Ascending aorta (tissue), 2 donors: ENCODE measurements at places on chromosomes 7 and 10.
A peak's percentile ranks its signal among the peaks of the same experiment; 100 is the strongest.

- H3K4me3 ChIP-seq = no peak overlapping the region
- DNase-seq = no peak
- no peak overlapping the region for H3K27ac ChIP-seq
- no peaks in the 10 kb centered on the region for H3K36me3 ChIP-seq
- H3K4me1 ChIP-seq = no peaks in the 10 kb centered on the region
- H3K27me3 ChIP-seq = no peaks in the 10 kb centered on the region
These were observed 347.2 kb upstream of the KCND2 start for GRCh38 chr7:119925581-119926289.

- H3K27ac ChIP-seq = no peak overlapping the region
- no peak overlapping the region for H3K4me3 ChIP-seq
These were observed 7.5 kb downstream of the CPA1 start for GRCh38 chr7:130387628-130388403.

GRCh38 chr7:100489121-100489520, 5.4 kb downstream of the NYAP1 start:
- no peaks in the 10 kb centered on the region for H3K4me1 ChIP-seq
- H3K36me3 ChIP-seq = no peaks in the 10 kb centered on the region
- H3K4me3 ChIP-seq = no peak overlapping the region
- no peak overlapping the region for H3K27ac ChIP-seq
- DNase-seq = no peak
- no peaks in the 10 kb centered on the region for H3K27me3 ChIP-seq

GRCh38 chr10:114957122-114957521, 19.1 kb downstream of the TRUB1 start:
- no peaks in the 10 kb centered on the region for H3K4me1 ChIP-seq
- H3K27ac ChIP-seq = no peak overlapping the region
- H3K27me3 ChIP-seq = no peaks in the 10 kb centered on the region
- no peaks in the 10 kb centered on the region for H3K36me3 ChIP-seq
- DNase-seq = no peak

DNA sequence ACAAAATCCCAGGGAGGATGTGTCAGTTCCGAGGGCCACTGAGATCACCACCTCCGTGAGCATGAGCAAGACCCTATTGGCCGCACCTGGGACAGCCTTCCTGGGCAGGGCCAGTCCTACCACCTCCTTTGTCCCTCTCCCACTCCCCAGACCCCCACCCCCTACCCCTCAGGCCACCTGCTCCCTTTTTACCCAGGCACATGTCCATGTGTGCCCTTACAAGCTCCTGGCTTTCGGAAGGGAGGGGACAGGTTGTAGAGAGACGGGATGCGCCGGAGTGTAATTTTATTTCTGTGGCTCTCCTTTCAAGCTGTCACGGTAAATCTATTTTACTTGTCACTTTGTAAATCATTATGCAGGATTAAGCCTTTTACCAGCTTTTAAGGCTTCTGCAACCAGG, 20.9 kb downstream of the ZMIZ1 start:
- H3K4me3 ChIP-seq = no peak overlapping the region
- H3K4me1 ChIP-seq = peaks cover 31% of the 10 kb centered on the region
- no peaks in the 10 kb centered on the region for H3K36me3 ChIP-seq
- H3K27ac ChIP-seq = no peak overlapping the region
- H3K27me3 ChIP-seq = no peaks in the 10 kb centered on the region

GRCh38 chr7:64643566-64643965, 22.4 kb upstream of the ZNF107 start:
- H3K27ac ChIP-seq = no peak overlapping the region
- H3K36me3 ChIP-seq = no peaks in the 10 kb centered on the region
- H3K4me3 ChIP-seq = no peak overlapping the region
- H3K27me3 ChIP-seq = no peaks in the 10 kb centered on the region

GRCh38 chr7:48421357-48421756, 250.1 kb downstream of the ABCA13 start:
- no peaks in the 10 kb centered on the region for H3K27me3 ChIP-seq
- no peak for DNase-seq
- no peaks in the 10 kb centered on the region for H3K4me1 ChIP-seq
- H3K27ac ChIP-seq = no peak overlapping the region

DNA sequence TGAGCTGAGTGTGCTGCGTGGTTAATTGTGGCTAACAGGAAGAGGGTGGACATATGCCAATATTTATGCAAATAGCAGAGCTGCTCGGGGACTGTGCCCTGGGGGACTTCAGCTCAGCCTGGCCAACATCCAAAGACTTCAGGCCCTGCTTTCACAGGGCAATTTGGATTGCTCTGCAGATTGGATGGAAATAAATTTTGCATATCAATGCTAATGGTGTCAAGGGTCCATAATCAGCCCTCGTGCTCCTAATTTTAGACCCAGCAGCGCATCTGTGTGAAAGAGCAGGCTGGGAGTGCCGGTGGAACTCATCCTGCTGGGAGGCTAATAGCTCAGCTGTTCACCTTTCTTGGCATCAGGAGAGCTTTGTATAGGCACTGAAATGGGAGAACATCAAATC, 270.1 kb downstream of the TCERG1L start:
- no peak overlapping the region for H3K27ac ChIP-seq
- no peak overlapping the region for H3K4me3 ChIP-seq
- H3K27me3 ChIP-seq = no peaks in the 10 kb centered on the region
- no peaks in the 10 kb centered on the region for H3K4me1 ChIP-seq
- no peaks in the 10 kb centered on the region for H3K36me3 ChIP-seq

DNA sequence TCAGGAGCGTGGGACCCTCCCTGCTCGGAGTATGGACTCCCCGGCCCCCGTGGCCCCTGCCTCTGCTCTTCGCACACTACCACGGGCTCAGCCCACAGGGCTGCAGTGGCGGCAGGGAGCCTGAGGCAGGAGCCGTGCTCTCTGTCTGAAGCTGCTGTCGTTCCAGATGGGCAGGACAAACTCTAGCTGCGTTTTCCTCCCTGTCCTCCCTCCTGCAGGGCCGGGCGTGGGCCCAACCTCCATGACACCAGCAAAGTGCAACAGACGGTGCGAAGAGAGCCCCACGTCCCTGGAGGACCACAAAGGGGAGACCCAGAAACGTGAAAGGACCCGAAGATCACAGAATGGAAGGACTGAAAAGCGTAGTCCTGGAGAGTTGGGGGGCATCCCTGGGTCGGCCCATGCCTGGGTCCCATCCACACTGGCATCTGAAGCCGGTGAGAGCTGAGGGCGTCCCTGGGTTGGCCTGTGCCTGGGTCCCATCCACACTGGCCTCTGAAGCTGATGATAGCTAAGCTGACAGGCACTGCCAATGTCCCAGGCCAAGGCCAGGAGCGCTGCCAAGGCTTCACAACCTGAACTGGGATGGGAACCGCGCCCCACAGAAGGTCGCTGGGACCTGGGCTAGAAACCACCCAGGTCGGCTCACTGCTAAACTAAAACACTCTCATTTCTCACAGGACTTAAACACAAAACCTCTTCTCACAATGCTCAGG, 267.0 kb downstream of the MAD1L1 start:
- H3K4me3 ChIP-seq = no peak overlapping the region
- no peaks in the 10 kb centered on the region for H3K27me3 ChIP-seq
- no peaks in the 10 kb centered on the region for H3K4me1 ChIP-seq
- DNase-seq = no peak
- H3K27ac ChIP-seq = no peak overlapping the region

DNA sequence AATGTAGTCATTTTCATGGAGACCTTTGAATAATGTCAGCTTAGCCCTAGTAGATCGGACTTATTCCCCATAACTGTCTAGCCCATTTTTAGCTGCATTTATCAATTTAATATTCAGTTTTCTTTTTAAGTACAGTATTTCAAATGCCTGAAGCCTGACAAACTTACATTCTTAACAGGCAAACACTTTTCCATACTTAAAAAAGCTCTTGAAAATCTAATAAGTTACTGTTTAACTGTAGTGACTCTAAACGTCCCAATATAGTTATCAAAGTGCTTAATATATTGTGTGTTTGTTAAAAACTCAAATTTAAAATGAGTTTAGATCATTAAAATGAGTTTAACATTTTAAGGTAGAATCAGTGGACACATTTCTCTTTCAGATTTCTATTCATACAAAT, 44.9 kb downstream of the PON1 start:
- no peak overlapping the region for H3K4me3 ChIP-seq
- H3K27ac ChIP-seq = no peak overlapping the region
- no peak for DNase-seq
- H3K4me1 ChIP-seq = no peaks in the 10 kb centered on the region

DNA sequence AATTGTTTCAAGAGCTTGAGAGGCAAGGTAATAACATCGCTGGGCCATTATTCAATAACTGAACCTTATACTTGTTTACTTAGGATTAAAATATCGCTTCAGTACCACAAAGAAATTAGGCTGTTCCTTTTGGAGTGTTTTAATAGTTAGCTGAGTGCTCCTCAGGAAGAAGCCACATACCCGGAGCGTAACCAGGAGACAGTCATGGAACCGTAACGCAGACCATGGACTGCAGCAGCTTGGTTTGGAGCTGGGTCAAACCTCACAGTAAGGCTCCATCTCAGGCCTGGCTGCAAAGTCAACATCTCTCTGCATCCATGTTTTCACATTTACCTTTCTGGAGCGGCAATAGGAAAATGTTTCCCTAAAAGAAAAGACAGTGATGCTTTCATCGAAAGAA, 599.0 kb downstream of the TNS3 start:
- no peak overlapping the region for H3K27ac ChIP-seq
- H3K4me1 ChIP-seq = no peaks in the 10 kb centered on the region
- no peaks in the 10 kb centered on the region for H3K27me3 ChIP-seq
- no peaks in the 10 kb centered on the region for H3K36me3 ChIP-seq
- DNase-seq = no peak

DNA sequence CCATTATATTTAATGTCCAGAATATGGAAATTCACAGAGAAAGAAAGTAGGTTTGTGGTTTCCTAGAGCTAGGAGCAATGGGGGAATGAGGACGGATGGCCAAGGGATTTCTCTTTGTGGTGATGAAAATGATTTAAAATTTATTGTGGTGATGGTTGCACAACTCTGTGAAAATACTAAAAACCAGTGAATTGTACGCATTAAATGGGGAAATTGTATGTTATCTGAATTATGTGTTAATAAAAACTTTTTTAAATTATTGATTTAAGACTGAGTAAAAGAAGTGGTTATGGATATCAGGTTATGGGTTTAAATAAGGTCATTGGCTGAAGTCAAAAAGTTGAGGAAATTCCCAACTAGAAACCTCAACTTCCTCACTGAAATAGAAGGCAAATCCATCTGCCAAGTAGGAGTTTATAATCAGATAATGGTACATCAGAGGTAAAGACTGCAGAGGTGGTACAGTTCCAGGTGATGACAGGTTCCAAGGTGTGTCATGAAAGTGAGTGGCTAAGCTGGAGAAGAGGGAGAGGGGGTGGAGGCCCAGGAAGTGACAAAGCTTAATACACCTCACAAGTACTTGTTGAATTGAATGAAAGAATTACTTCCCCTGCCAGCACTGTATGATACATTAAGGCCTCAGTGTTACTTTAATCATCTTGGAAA, 68.9 kb upstream of the CCDC71L start:
- DNase-seq = no peak
- no peaks in the 10 kb centered on the region for H3K27me3 ChIP-seq
- H3K4me3 ChIP-seq = no peak overlapping the region
- H3K27ac ChIP-seq = no peak overlapping the region
- no peaks in the 10 kb centered on the region for H3K36me3 ChIP-seq

DNA sequence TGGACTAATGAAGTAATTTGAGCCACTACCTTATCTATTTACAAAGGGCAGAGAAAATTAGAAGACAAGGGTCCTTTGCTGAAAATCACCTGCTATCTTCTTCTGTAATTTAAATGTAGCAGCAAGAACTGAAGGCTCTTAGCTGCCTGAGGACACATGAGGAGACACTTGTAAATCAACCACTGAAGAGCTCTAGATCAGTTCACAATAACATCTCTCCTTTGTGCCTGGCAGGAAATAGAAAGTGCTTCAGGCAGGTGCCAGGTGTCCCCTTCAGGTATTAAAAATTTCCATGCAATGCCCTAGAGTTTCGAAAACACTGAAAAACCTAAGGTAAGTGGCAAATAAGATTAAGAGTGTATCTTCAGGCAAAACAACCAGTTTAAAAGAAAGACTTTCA, 474.6 kb downstream of the GRM8 start:
- DNase-seq = no peak
- no peak overlapping the region for H3K4me3 ChIP-seq
- H3K27me3 ChIP-seq = no peaks in the 10 kb centered on the region
- H3K36me3 ChIP-seq = no peaks in the 10 kb centered on the region
- H3K4me1 ChIP-seq = no peaks in the 10 kb centered on the region
- no peak overlapping the region for H3K27ac ChIP-seq

- no peaks in the 10 kb centered on the region for H3K36me3 ChIP-seq
- no peaks in the 10 kb centered on the region for H3K27me3 ChIP-seq
- H3K4me3 ChIP-seq = no peak overlapping the region
- H3K4me1 ChIP-seq = no peaks in the 10 kb centered on the region
- no peak overlapping the region for H3K27ac ChIP-seq
These were observed 251.9 kb upstream of the PTER start for GRCh38 chr10:16184906-16185305.

DNA sequence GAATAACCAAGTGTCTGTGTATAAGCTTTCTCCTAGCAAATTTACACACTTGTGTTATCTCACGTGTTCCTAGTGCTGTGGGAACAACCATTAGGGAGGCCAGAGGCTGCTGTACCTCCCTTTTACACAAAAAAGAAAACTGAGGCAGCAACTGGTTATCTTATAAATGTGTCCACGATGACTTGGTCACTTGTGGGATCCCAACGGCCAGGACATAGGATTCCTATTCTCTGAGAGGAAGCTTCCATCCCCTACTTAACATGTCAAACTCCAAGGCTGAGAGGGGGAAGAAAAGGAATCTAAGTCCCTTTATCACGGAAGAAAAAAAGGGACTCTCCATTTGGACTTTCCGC, 484 bp downstream of the ZNF438 start:
- peaks cover 25% of the 10 kb centered on the region for H3K4me1 ChIP-seq
- no peaks in the 10 kb centered on the region for H3K36me3 ChIP-seq
- H3K4me3 ChIP-seq = peak overlapping the region; percentile 69
- no peak for DNase-seq
